Stimulated activated CD4-positive, alpha-beta T cell treated with anti-CD3 and anti-CD28 coated beads, Interleukin-2, amount 100 ng/mL, for 24 hours (primary cell): ENCODE measurements at places on chromosomes 1 and 21.

DNA sequence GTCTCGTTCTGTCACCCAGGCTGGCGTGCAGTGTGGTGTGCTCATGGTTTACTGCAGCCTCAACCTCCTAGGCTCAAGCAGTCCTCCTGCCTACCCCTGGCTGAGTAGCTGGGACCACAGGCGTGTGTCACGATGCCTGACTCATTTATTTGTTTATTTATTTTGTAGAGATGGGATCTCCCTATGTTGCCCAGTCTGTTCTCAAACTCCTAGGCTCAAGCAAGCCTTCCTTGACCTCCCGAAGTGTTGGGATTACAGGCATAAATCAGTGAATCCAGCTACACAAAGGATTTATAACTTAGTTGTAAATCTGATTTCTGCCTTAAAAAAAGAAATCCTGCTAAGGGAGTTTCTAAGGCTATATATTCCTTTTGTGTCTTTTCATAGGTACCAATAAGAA lies 30.5 kb upstream of the ZNF496 start:
- no peak for DNase-seq

GRCh38 chr1:211581526-211581925 lies 2.6 kb upstream of the SLC30A1 start:
- DNase-seq: no peak

DNA sequence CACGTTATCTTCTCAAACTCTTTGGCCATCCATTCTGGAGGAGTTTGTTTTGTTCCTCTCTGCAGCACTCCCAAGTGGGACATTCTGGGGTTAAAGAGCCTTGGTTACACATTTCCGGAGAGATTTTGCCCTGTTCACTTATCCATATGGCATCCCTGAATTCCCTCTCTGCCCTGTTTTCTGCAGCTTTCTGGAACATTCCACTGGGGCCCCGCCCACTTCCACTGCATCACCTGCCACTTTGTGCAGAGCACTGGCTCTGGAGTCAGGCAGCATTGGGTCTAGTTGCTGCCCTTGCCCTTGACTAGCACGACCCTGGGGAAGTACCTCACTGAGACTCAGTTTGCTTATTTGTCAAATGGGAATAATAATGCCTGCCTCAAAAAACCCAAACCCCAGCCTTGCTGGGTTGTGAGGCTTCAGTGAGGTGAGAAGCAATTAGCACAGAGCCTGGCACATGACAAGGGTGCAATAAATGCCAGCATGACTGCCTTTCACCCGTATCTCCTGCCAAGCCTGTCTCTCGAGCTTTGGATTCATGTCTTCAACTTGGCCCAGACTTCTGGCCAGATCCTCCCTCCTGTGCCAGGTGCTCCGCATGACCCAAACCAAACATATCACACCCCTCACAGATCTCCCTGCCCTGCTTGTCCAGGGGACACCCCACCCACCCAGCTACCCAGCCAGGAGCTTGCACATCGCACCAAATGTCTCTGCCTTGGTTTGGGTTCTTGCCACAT lies 38.3 kb downstream of the IL6R start:
- no peak for DNase-seq

DNA sequence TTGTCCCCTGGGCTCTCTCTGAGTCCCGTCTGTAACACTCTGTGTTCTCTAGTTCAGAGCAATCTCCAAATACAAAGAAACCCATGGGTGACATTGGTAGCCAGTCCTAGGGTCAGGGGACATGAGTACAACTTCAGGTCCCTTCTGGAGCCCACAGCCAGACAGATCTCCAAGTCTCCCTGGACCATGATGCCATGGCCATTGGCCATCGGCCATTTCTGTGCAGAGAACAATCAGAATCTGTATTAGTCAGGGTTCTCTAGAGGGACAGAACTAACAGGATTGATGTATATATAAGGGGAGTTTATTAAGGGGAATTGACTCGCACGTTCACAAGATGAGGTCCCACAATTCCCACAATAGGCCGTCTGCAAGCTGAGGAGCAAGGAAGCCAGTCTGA lies 106.9 kb downstream of the AJAP1 start:
- DNase-seq: no peak

- DNase-seq: no peak
Measured at GRCh38 chr1:85340427-85340826, 64.0 kb upstream of the BCL10 start.

GRCh38 chr1:178926046-178926445 lies 55.2 kb upstream of the ANGPTL1 start:
- DNase-seq: no peak

GRCh38 chr1:20199403-20199802 lies 13.1 kb upstream of the PLA2G2C start:
- DNase-seq: no peak

DNA sequence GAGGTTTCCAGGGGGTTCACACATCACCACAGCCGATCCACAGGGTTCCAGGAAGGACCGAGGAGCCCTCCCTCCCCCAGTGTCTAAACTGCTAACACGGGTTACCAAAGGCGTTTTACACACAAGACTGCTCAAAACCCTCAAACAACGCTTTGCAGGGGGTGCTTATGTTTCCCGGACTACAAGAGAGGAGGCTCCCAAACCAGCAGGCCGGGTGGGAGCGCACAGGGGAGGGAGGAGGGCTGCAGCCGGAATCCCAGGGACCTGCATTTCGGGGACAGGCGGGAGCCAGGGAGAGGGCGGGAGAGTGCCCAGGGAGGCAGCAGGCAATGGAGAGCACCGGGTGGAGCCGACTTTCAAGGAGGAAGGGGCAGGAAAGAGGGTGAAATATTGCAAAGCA lies 50.8 kb downstream of the ACBD3 start:
- no peak for DNase-seq

DNA sequence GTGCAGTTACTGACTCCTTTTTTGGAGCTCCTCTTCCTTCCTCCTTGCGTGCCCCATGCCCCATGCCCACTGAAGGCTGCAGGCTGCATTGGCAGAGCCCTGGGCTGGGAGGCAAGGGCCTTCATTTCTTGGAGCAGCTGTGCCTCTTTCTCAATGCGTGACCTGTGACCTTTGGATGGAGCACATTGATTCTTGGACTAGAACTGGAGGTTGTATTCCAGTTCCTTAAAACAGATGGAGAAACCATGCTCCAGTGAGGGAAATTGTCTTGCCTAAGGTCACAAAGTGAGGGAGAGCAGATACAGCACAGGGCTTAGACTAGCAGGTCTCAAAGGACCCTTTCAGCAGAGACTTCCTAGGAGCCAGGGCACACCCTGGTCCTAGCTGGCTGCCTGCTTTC lies 9.0 kb downstream of the TMEM269 start:
- no peak for DNase-seq

GRCh38 chr21:45799765-45800338 lies 156.3 kb downstream of the PCBP3 start:
- DNase-seq: no peak

- DNase-seq: no peak
Measured at GRCh38 chr1:186703209-186703766, 23.1 kb upstream of the PTGS2 start.

- no peak for DNase-seq
Measured at GRCh38 chr21:45200581-45201296, 87.0 kb downstream of the POFUT2 start.
